ENCODE measurements at places on chromosomes 5 and 9.

DNA sequence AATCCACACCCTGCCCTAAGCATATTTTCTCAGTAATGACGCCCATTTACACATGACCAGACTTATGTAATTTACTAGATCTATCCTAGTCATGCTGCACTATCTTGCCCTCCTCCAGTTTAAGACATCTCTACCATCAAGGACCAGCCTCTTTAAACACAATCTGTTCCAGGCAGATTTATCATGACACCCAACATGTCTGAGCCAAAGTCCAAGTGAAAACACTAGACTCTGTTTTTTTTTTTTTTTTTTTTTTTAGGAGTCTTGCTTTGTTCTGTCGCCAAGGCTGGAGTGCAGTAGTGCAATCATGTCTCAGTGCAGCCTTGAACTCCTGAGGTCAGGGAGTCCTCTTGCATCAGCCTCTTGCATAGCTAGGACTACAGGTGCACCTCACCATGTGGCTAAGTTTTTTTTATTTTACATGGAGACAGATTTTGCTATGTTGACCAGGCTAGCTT is 354.6 kb downstream of the ARRDC3 start:
- no peak for DNase-seq

- DNase-seq: no peak
These were observed 21.7 kb upstream of the RNF130 start for GRCh38 chr5:180093241-180093640.

GRCh38 chr5:20470997-20471396 is 483.0 kb upstream of the CDH18 start:
- no peak for DNase-seq

DNA sequence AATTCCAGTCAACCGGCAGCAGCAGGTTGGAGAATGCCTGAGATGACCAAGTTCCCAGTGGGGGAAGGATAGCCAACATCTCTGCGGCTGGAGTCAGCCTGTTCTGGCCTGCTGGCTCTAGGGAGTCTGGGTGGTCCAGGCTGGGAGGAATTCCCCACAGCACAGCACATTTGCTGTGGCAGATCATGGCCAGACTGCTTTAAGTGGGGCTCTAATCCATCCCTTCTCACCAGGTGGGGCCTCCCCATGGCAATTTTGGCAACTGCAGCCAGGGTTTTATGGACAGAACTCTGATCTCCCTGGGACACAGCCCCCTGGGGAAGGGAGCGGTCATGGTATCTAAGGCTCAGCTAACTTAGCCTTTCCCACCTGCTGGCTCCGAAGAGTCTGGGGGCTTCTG is 226.1 kb downstream of the DTWD2 start:
- DNase-seq: no peak

GRCh38 chr9:137318602-137319001 is 16.5 kb upstream of the NRARP start:
- no peak for DNase-seq

DNA sequence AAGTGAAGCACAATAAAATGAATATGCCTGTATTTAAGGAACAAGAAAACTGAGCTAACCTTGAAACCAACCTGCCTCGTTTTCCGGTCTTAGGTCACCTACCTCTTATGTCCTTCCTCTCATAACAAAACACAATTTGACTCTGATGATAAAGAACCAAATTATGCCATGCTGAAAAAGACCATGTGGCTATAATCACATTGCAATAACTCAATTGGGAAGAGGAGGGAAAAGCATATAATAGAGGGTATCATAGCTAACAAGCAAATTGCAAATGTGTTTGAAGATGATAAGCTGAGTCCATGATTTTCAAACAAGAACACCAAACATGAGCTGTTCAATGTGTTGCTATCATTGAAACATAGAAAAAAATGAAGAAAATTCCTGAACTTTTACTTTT is 260.8 kb downstream of the PLK2 start:
- no peak for DNase-seq

GRCh38 chr5:168908207-168908606 is 329.0 kb upstream of the PANK3 start:
- peak; percentile 52 for DNase-seq

- peak; percentile 94 for DNase-seq
These were observed 137.2 kb downstream of the C9orf50 start for GRCh38 chr9:129483415-129484351.

GRCh38 chr5:132681983-132682382 is 8.2 kb downstream of the IL4 start:
- no peak for DNase-seq

DNA sequence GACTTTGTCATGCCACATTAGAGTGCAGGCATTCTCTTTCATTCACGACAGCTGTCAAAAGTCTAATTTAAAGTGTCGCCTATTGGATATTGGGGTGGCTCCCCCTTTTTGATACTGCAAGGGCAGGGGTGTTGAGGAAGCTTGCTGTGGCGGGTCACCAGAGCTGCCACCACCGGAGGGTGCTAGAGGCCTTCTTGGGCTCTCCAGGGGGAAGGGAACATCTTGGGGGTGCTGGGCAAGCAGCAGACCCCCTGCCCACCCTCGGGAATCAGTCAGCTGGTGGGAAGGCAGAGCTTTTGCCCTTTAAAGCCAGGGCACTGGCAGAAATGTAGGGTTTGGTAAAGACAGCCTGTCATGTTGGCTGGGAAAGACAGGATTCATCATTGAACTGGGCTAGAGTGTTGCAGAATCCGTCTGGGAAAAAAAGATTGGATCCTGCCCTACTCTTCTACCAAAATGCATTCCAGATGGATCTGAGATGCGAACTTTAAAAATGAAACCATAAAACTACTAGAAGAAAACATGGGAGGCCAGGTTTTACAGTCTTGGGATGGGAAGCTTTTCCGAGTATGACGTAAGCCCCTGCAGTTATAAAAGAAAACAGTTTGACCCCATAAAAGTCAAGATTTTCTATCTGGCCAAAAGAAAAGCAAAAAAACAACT is 22.3 kb downstream of the COL5A1 start:
- DNase-seq: peak; percentile 63

- no peak for DNase-seq
These were observed 138.6 kb downstream of the TRIO start for GRCh38 chr5:14281746-14282181.

- DNase-seq: no peak
These were observed 58.0 kb downstream of the LPAR1 start for GRCh38 chr9:110980261-110980660.

DNA sequence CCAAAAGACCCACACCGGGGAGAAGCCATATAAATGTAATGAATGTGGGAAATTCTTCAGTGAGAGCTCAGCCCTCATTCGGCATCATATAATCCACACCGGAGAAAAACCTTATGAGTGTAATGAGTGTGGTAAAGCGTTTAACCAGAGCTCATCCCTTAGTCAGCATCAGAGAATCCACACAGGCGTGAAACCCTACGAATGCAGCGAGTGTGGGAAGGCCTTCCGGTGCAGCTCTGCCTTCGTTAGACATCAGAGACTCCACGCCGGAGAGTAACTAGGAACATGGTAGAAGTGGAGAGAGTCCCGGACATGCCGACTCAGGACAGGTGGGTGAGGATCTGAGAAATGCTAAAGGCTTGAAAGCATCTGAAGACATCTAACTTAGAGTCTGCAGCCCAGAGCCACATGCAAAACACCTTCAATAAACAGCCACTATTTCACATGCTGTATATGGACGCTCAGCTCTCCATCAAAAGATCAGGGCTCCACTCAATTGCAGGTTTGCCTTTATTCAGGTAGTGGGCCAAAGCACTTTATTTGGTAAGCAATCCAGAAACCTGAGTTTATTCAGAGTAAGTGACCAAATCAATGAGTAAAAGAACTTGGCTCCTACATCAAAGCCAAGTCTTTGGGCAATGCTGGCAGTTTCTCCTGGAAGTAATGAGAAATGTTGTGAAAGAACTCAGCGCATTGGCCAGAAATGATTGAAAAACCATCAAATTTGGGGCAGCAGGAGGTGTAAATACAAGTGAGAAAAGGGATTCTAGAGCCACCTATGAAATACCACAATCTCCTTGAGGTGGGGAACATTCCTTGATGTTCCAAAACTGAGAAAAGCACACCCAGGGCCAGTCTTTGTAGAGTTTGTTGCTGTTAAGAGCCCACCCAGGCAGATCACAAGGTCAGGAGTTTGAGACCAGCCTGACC is 6.0 kb downstream of the RPL12 start:
- DNase-seq: peak; percentile 76

- DNase-seq: no peak
These were observed 58.0 kb downstream of the ADCY2 start for GRCh38 chr5:7453947-7454346.

- no peak for DNase-seq
These were observed 259.8 kb upstream of the WWC1 start for GRCh38 chr5:168031614-168032013.

DNA sequence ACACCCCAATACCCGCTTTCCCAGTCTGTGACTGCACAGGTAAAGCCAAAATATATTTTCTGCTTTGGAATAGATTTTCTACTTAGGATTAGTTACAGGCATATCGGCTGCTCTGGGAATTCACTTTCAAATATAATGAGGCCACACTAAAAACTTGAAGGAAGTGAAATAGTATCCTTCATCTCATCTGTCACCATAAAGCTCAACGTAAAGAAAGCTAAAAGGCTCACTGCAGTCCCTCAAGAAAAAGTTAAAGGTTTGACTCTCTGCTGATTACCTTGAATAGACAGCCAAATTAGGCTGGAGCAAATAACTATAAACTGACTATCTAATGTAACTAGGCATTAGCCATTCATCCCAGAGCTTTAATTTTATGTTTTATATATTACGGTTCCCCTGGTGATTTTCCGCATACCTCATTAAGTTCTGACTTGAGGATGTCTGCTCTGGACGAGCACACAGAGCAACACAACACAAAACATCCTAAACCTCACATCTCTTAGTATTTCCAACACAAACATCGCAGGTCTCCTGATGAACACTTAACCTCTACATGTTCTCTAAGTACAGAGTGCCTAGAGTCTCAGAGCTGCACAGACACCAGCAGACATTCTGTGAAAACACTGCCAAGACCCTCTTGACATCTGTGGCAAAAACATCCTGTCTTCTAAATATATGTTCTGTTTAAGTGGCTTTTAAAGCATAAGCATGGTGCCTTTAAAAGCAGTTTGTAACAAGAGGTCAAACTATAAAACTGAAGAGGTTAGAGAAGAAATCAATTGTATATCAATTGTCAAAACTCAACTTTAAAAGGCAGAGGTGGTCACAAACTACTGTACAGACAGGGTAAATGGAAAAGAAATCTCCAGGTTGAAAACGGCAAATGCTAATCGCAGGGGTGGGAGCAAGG is 35.4 kb downstream of the ELAVL2 start:
- DNase-seq: no peak

- no peak for DNase-seq
These were observed at the start of gene LCN10 for GRCh38 chr9:136742591-136743391. Gene LCN10 (minus strand): TSS chr9:136742940. CDS start chr9:136742903, 37 bp downstream.

- peak; percentile 14 for DNase-seq
These were observed 896 bp downstream of the RIGI start for GRCh38 chr9:32524892-32525708.

- no peak for DNase-seq
These were observed at the start of gene GNAQ for GRCh38 chr9:78031444-78031892. Gene GNAQ (minus strand): TSS chr9:78031811. CDS start chr9:78031235, 576 bp downstream.

DNA sequence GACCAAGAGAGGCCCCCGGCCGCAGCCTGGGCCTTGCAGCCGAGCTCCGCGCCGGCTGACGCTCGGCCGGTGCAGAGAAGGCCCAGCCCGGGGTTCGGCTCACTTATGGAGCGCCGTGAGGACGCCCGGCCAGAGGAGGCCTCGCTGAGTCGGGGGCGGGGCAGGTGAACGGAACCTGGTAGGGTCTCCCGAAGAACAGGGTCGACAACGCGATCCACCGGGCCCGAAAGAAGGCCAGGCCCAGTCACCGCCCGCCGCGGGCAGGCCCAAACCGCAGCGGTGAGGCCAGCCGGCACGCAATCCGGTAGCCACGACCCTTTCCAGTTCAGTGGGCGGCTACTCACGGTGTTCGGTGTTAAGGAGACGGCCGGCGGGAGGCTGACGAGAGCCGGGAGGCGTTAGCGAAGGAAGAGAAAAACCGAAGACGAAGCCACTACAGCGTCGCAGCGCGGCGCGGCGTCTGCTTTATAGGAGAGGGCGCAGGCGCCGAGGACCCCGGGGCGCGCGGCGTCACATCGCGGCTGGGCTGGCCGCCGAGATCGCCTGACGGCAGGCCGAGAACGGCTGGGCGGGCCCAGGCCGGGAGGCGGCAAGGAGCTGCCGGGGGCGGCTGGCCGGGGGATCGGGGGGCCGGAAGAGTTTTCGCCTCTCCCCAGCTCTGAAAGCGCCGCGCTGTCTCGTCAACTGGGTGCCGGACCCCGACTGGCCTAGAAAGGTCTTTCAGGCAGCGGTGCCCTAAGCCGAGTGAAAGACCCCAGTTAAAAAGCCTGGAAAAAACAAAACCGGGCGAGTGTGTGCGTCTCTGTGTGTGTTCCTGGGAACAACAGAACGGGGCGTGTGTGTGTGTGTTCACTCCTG is at the start of gene SKP1:
Gene SKP1 (minus strand): TSS at position 440 of the 858 bp plus-strand sequence. CDS start 2,928 bp downstream, outside the sequence.
- DNase-seq: peak; percentile 72

GRCh38 chr9:75185585-75186170 is 97.4 kb downstream of the OSTF1 start:
- peak; percentile 32 for DNase-seq

DNA sequence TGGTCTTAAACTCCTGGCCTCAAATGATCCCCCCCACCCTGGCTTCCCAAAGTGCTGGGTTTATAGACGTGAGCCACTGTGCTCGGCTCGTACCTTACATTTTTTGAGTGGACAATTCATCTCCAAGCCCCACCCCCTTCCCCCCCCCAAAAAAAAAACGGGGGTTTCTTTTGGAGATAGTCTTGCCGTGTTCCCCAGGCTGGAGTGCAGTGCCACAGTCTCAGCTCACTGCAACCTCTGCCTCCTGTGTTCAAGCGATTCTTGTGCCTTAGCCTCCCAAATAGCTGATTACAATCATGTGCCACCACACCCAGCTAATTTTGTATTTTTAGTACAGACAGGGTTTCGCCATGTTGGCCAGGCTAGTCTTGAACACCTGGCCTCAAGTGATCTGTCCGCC is 31.3 kb downstream of the ANKHD1 start:
- DNase-seq: no peak

GRCh38 chr5:73709536-73710129 is 83.6 kb downstream of the ARHGEF28 start:
- DNase-seq: peak; percentile 44

- peak; percentile 49 for DNase-seq
These were observed 779 bp downstream of the FAM13B start for GRCh38 chr5:138032028-138032571.

DNA sequence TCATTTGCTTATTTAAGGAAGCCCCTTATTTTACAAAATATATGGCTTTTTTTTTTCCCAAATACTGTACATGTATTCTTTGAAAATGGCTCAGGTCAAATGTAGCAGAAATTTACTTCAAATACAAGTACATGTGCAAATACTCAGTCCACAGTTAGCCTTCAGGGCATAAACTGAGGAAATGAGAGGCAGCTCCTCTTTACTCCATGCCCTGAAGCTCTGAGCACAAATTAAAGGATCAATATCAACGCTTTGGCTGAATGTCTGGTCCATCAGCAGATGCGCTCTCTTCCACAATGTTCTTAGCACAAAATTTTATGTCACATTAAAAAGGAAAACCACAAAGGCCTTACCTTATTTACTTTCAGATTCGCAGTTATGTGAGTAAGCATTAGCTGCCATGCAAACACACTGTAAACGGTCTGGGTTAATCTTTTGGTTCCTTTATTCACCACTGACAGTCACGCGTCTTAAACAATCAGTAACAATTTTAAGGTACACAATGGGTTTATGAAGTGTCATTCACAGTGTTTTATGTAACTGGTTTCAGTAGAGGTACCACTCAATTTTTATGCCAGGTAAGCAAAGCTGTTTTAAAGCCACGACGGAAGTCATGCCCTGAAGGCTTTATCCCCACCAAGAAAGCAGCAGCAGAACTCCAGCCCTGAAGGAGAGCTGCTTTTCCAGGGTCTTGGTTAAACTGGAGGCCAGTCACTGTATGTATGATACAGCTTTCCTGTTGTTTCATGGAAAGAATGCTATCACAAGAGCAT is 103.4 kb downstream of the OTULIN start:
- no peak for DNase-seq
